ENCODE measurements at places on chromosomes 7 and 10.
A peak's percentile ranks its signal among the peaks of the same experiment; 100 is the strongest.

DNA sequence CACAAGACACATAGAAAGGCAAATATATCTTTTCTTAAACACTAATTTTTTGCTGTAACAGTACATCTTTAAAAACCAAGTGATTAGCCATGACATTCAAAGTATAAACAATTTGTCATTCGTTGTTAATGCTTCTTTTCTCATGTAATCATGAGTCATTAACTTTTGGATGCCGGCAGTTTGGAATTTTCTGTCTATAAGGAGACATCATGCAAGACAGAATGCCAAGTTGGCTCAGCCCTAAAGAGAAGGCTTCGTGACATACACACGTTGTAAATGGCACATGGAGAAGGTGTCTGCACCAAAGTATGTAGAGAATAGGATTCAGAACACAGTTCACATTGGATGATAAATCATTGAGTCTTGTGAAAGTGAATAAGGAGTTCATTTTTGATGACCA, 35.9 kb downstream of the CCDC3 start:
- no peak for DNase-seq

DNA sequence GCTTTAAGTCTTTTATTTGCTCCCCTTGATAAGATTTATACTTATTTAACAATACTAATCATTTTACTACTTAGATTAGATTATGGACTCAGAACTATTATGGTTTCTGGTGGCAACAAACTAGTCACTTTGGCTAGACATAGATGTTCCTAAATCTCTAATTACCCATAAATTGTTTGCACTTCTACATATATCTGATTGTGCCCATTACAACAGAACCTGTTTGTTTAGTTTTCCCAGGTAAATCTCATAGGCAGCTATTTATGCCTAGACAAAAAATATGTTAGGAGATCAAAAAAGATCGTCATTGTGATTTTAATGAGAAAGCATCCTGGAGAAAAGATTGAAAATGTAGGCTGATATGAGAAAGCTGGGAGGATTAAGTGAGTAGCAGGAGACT, 14.4 kb downstream of the UBN2 start:
- no peak for DNase-seq

- peak; percentile 17 for DNase-seq
Observed at GRCh38 chr7:41881331-41882130, 178.6 kb upstream of the INHBA start.

DNA sequence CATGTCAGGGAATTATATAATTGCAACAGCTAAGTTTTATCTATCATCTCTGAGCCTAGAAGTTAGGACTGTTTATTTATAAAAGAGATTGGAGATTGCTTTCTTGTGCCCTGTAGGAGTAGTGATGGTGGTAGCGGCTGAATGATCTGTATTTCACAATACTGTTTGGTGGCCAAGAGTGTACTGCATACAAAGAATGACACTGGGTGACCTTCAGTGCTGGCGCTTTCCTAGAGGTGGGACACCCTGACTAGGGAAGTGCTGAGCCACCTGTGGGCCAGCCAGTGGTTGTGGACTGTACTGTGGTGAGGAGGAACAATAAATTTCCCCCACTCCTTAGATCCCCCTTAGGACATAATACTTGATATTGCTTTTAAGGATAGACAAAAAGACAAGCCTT, 53.0 kb downstream of the COPG2 start:
- no peak for DNase-seq

GRCh38 chr10:93422118-93422517, 60.0 kb downstream of the MYOF start:
- DNase-seq = no peak

- DNase-seq = no peak
Observed at GRCh38 chr10:118977022-118977599, 52.4 kb upstream of the NANOS1 start.

- peak; percentile 23 for DNase-seq
Observed at GRCh38 chr7:16431646-16432424, 10.5 kb upstream of the CRPPA start.

- no peak for DNase-seq
Observed at GRCh38 chr10:55470840-55471239, 669.8 kb upstream of the PCDH15 start.

DNA sequence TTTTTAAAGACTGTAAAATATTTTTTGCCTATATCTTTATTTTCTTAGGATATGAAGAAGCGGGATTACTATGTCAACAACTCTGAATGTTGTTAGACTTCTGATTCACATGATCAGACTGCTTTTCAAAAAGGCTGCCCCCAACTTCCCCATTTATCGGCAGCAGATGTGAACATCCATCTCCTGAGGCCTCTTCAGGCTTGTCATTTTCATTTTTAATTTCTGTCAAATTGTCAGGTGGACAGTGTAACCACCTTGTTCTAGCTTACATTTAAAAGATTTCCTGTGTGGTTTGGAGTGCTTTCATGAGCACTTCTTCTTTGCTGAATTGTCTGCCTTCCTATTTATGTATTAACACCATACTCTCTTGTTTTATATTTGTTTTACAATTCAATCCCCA, 78.8 kb upstream of the GSDME start:
- DNase-seq = no peak

GRCh38 chr10:86443069-86443468, 76.5 kb upstream of the GRID1 start:
- DNase-seq = no peak

- DNase-seq = no peak
Observed at GRCh38 chr10:88097536-88097935, 234.1 kb downstream of the PTEN start.

- no peak for DNase-seq
Observed at GRCh38 chr10:104339469-104340110, 1.3 kb upstream of the ITPRIP start.

GRCh38 chr7:99460651-99461050, 5.3 kb downstream of the ATP5MF start:
- no peak for DNase-seq

DNA sequence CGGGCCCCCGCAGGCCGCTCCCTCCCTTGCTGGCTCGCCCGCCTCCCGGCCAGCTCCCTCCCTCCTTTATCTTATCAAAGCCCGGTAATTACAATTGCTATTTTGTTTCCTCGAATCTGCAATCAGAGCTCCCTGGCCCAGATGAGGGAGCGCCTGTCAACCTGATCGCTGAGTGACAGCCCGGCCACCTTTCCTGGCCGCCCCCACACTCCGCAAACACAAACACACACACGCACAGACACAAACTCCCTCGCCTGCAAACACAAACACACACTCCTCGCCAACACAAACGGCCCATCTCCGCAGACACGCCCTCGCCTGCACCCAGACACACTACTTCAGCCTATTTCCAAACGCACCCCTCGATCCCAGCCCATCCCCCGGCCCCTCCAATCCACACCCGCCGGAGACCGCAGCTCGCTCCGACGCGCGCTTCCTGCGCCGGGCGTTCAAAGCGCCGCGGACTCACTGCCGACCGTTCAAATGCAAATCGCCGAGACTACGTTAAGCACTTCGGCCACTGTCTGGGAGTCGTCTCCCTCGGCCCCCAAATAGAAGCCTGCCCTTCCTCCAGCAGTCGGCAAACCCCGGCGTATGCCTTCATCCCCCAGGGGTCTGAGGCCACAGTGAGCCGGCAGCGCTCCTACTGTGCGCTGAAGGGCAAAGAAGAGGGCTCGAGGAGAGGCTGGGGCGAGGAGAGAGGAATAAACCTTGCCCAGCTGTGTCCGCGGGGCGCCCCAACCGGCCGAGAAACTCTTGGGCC, 3.0 kb upstream of the FGF8 start:
- DNase-seq = peak; percentile 27

GRCh38 chr10:56943221-56943755, 582.2 kb upstream of the ZWINT start:
- no peak for DNase-seq

GRCh38 chr7:4993471-4993870, 34.5 kb upstream of the MMD2 start:
- DNase-seq = no peak

DNA sequence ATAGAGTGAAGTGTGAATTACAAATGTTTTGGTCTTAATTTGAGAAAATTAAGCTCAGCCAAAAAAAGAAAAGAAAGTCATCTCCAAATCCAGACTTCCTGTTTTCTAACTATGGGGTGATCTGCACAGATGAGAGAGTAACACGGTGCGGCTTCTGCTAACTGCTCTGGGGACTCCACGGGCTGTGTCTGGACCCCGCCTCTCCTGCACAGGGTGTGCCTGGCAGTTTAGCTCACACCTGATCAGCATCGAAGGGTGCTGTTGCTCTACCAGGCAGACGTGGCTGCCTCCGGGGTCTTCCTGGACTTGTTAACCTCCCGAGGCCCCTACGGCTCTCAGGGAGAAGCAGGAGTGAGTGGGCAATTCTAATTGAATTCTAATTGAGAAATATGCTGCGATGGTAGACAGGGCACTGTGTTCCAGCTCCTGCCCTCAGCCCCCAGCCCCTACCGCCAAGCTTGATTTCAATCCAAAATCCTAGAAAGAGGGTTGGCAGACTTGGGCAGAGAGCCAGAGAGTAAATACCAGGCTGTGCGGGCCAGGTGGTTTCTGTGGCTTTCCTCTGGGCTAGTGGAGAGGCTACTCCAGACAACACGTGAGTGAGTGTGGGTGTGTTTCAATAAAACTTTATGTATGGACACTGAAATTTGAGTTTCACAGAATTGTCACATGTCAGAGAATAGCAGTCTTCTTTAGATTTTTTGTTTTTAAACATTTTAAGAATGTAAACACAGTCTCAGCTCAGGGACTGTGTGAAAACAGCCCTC, 13.4 kb downstream of the SHH start:
- DNase-seq = no peak

DNA sequence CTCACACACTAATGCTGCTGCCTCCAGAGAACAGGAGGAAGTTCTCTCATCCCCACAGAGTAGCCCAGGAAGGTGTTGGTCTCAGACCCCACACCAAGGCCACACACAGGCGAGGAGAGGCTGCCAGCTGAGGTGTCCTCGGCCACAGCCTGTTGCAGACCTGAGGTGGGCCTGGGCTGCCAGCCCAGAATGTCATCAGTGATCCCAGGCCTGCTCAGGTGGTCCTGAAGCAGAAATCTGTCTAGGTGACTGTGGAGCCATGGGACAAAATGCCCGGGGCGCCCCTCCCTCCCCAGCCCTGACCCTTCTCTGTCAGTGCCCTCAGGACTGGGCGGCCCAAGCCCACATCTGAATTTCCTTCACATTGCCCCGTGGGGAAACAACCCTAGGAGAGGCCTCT, 43.5 kb upstream of the LRRC4 start:
- no peak for DNase-seq

DNA sequence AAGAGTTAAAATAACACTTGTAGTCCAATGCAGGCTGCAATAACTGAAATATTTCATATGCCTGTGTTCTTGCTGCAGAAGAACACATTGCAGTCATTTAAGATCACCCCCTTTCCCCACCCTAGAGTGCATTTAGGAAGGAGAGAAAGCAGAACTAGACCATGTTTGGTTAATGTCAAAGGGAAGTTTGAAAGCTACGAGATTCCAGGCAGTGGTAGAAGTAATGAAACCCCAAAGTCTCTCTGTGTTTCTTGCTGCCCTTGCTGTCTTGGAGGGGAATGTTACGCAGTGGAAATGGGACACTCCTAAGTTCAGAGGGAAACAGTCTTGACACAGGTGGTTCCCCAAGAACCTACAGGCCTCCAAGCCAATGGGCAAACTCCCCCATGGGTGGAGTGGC, 242.9 kb downstream of the PTEN start:
- no peak for DNase-seq

DNA sequence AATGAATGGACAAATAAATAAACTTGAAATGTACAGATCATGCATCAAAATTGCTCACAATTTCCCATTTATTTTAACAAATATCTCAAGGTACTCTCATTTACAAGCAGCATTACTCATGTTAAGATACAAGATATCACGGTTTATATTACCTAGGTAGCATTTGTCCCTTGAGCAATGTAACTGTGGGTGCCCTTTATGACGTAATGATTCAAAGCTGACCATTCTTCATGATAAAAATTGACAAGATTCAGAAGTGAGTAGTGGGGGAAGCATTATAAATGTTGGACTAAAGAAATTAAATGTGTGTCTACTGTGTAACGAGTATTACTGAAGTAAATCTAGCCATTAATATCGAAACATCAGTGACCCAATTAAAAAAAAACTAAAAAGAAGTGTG, 68.2 kb upstream of the GRM8 start:
- DNase-seq = no peak

GRCh38 chr7:27188386-27189294, 3.6 kb upstream of the HOXA11 start:
- DNase-seq = peak; percentile 69

DNA sequence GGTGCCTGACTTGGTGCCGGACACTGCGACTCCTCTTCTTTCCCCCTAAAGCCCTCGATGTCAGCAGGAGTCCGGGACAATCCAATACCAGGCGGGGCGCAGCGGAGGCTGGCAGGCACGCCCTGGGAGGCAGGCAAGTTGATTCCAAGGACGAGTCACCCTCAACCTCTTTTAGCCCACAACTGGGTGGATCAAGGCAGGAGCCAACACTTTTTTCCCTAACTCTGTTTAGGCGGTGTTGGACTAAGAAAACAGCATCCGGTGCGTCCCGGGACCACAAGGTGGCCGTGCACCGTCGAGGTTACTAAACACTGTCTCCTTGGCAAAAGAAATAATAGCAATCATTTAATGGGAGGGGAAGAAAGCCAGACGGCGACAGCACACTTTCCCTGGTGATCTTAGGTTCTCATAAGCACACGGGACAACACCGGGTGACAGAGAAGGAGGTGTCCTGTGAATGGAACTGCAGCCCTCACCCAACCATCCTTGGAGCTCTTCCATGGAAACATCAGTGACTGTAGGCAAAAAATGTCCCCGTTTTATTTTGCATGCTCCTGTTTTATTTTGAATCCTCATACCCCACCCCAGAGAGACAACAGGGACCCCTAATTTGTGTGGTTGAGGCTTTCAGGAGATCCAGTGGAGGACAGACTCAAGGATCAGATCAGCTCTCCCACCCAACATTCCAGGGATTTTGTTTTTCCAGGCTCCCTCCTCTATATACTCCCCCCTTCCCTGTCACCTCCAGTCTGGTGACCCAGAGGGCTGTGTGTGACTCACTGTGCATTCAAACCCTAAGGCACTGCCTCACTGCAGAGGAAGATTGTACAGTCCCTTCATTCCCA, 1.3 kb upstream of the CALCR start:
- no peak for DNase-seq

DNA sequence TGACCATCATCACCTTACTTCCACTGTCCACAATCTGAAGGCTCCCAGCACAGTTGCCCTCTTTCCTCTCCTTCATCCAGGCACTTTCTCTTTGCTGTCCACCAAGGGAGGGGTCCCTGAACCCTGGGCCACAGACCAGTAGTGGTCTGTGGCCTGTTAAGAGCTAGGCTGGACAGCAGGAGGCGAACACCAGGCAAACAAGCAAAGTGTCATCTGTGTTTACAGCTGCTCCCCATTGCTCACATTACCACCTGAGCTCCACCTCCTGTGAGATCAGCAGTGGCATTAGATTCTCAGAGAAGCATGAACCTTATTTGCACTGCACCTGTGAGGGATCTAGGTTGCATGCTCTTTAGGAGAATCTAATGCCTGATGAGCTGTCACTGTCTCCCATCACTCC, 27.7 kb downstream of the FZD1 start:
- no peak for DNase-seq

DNA sequence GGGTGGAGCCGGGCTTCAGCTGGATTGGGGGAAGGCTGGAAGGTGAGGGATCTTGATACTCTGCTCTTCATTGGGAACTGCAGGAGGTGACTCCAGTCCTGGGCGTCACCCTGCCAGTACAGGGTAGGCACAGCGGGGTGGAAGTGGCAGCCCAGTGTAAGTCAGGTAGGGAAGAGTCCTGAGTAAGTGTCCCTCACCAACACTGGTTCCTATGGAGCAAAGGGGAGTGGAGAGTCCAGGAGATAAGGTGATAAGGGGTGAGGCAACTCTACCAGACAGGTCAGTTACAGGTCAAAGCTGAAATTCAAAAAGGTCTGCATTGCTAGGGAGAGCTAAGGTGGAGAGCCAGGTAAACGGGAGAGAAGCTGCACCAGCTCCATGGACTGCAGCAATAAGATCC, 145.6 kb upstream of the NFE2L3 start:
- DNase-seq = no peak

Measured in CD4-positive, alpha-beta T cell treated with Interleukin-6 for 4 hours (primary cell).